Activated CD8-positive, alpha-beta T cell treated with anti-CD3 and anti-CD28 coated beads for 36 hours (primary cell): ENCODE measurements at places on chromosomes 2 and 18.

DNA sequence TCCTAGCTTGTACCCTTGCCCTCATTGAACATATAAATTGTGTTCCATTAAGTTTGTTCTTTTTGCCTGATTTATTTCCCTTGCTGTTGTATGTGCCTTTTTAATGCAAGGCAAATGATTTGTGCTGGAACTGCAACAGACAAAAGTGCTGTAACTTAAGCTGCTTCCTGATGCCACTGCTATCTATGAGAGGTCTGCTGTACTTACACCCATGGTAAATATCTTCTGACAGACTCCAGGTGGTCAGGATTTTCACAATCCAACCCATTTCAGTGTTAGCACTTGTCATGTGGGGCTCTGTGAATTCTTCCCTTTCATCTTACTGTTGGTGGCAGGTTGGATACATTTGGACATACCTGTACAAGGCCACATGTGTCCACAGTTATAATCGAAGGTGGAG is 63.5 kb downstream of the ARHGAP15 start:
- no peak for DNase-seq

GRCh38 chr2:159004849-159005248 is 36.4 kb downstream of the TANC1 start:
- DNase-seq: no peak

DNA sequence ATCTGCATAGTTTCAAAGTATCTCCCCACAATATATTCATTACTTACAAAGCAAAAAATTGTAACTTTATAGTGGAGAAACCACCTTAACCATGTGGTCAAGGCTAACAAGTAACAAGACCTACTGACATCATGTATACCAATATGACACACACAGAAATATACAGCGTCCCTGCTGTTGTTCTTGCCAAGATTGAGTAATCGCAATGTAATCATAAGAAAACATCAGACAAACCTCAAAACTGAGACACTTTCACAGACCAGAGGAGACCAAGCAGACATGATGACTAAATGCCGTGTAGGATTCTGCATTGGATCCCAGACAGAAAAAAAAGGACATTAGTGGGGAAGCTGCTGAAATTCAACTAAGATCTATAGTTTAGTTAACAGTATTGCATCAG is 123.0 kb downstream of the ACAA2 start:
- no peak for DNase-seq

GRCh38 chr2:205675861-205676516 is 6.3 kb upstream of the NRP2 start:
- DNase-seq: no peak

DNA sequence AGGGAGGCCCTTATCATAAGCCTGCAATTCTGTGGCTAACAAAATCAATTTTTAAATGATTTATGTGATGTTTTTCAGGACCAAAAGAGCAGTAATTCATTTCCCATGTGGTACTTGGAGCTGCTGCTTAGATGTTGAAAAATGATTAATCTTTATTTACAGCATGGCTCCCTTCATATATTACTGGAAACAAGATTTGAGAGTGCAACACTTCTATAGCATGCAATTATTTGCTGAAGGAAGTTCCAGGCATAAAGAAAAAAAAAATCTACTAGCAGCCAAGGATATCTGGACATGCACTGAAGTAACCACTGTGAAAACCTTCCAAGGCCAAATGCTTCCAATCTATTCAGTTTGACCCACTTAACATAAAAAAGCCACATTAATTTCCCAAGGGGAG is 186.3 kb downstream of the SLC8A1 start:
- DNase-seq: no peak

DNA sequence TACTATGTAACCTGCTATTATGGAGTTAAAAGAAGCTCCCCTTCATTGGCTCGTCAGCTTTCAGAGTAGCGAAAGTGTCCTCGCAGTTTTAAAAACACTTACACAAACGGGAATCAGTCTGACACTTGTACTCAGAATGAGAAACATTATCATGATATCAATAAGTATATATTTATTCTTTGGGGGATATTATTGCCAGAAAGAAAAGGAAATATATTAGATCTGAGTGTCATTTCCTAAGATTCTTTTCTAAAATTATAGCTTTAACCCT is 584.5 kb downstream of the ZEB2 start:
- no peak for DNase-seq

GRCh38 chr2:102520009-102520408 is 47.0 kb downstream of the SLC9A4 start:
- peak; percentile 43 for DNase-seq

GRCh38 chr2:175205523-175205922 is 24.0 kb upstream of the ATP5MC3 start:
- DNase-seq: no peak

DNA sequence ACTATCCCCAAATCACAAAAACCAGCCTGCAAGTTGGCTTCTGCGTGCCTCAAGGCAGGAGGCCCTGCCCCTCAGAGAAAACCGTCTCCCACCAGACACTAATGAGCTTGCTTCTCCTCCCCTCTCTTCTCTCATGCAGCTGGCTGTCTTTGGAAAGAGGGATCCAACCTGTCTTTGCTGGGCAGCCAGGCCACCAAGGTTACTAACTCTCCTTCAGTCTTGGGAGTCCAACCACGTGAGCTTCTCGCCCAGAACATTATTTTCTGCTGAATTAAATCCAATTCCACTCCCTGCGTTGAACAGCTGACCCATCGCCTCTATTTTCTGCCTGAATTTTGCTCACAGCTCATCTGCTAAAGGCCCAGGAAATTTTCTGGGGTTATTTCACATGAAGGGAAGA is 291.3 kb upstream of the NCKAP5 start:
- no peak for DNase-seq

- DNase-seq: no peak
Observed at GRCh38 chr2:162114271-162114670, 37.8 kb downstream of the GCG start.

GRCh38 chr2:105391058-105391627 is 7.7 kb downstream of the FHL2 start:
- DNase-seq: no peak

DNA sequence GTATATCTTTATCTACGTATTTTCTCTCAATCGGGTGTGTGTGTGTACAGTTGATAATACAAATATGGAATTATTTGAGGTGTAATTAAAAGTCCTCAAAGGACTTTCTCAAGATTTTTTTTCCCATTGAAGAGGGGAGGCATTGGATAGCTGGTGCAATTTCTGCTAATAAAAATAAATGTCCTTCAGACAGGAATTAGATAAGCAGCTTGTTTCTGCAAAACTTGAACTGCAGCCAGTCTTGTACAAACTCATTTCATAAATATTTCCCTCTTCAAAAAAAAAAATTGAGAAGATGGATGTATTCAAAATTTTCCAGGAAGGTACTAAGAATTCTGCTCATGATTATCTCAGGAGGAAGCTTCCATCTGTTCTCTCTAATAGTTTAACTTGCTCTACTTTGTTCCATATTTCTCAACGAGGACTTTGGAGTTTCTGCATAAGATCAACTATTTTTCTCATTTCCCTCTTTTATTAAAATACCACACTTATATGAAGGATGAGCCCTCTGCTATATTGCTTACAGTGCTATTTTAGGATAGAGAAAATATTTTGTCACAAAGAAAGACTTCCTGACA is 33.0 kb upstream of the GLS start:
- DNase-seq: no peak

DNA sequence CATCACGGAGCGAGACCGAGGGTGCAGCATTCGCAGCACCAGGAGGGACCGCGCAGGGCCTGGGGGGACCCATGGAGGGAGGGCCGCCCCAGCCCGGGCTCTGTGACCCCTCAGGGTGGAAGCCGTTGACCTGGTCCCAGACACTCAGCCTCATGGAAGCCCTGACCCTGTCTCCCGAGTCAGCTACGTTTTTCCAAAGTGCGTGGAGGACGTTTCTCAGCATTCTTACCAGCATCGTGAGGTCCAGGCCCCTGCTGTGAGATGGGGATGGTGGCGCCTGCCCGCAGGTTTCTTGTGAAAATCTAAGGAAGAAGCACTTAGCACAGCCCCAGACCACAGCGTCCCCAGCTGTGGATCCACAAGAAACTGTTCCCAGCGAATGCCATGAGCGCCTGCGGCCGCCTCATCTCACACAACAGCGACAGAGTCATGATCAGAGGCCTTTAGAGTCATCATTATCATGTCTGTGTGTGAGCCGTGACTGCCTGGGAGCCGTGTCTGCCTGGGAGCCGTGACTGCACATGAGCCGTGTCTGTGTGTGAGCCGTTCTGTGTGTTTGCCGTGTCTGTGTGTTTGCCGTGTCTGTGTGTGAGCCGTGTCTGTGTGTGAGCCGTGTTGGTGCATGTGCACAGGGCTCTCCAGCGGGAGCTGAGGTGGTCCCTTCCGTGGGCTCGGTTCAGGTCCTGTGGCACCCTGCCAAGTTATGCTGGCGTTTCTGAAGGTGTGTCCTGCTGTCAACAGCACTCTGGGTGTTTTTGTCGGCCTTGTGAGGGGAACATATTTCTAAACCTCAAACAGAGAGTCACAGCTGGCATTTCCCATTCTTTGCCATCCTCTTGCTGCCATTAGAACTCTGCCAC is 49.2 kb upstream of the KCNG2 start:
- DNase-seq: no peak

- no peak for DNase-seq
Observed at GRCh38 chr2:54092940-54093339, 22.5 kb upstream of the ACYP2 start.

- no peak for DNase-seq
Observed at GRCh38 chr18:42689310-42689709, 426.2 kb downstream of the RIT2 start.

- no peak for DNase-seq
Observed at GRCh38 chr2:100057901-100058261, 84.5 kb downstream of the AFF3 start.

GRCh38 chr2:70124983-70125480 is 37.8 kb downstream of the PCBP1 start:
- peak; percentile 67 for DNase-seq

DNA sequence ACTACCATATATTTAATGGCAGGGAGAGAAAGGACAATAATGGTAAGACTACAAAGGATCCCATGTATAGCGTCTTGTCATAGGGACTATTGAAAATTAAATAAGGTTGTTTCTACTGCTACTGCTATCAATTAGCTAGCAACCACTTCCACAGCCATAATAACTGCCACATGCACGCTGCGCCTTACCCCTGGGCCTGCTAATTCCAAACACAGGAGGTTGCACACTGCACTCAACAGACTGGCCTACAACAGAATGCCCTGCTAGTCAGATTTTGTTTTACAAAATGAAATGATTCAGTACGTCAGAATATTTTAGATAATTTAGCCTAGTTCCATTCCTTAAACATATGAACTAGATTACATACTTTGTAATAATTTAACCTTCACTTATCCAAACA is 121.0 kb upstream of the SMAD7 start:
- DNase-seq: no peak

GRCh38 chr2:159846564-159846963 is 48.6 kb upstream of the CD302 start:
- DNase-seq: no peak

DNA sequence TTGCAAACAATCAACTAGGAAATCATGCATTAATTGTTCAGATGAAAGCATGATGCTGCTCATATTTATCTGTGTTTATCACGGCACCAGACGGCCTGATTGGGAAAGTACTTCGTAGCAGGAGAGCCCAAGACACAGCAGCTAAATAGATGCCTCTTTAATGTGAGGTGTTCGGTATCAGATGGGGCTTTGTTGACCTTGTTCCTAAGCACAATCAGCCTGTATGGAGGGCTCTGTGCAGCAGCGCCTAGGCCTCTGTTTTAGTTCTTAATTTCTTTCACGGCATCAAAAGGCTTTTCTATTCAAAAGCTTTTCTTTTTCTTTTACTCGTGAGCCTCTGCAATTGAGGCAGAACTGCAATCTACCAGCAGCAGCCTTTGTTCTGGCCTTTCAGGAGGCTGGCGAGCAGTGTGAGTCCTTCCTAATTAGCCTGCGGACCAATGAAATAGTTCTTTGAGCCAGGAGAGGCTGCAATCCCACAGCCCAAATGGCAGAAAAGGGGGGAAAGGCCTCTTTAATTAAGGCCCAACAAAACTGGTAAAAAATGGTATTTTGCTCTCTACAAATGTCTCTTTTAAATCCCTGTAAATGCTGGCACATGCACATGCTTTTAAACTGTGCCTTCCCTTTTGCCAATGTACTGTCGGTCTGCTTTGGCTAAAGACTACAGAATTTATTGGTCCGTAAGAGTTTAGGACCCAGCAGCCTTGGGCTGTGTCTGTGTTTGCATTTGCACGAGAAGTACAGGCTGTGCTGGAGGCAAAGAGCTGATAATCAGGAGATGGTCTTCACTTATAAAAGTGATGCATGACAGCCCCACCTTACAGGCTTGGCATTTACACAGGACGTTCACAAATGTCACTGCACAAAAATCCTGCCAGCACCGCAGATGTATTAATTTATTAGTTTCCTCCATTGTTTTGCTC is 159.6 kb downstream of the RND3 start:
- no peak for DNase-seq

- DNase-seq: no peak
Observed at GRCh38 chr2:101076581-101076980, 74.5 kb downstream of the RPL31 start.

DNA sequence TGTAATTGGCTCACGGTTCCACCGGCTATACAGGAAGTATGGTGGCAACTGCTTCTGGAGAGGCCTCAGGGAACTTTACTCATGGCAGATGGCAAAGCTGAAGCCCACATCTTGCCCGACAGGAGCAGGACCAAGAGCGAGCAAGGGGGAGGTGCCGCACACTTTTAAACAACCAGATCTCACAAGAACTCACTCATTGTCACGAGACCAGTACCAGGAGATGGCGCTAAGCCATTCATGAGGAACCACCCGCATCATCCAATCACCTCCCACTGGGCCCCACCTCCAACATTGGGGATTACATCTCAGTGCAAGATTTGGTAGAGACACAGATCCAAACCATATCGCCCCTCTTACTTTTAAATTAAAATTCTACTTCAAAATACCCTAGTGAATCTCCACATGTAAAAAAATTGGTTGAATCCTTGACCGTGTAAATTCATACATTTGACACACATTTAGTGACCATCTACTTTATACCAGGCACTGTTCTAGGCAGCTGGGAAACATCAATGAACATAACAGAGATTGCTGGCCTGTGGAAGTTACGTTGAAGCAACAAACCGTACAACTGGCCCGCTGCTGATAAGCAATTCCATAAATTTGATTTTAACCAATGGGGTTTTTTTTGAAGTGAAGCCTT is 87.6 kb downstream of the ALPK2 start:
- DNase-seq: peak; percentile 52
